ENCODE measurements at places on chromosomes 1 and 21.

GRCh38 chr1:54811739-54812655 lies 10.9 kb upstream of the TTC22 start:
- no peak for DNase-seq

DNA sequence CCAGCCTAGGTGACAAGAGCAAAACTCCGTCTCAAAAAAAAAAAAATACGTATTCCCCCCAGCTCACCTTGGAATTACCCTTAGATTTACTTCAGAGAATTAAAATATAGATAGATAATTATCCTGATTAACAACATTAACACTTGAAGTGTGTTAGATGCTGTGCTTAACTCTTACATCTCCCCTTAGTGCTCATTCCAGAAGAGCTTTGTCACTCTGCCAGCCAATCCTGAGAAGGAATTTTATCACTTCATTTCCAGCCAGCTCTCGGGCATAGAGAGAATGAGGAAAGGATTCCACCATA lies 1.6 kb upstream of the SHC1 start:
- no peak for DNase-seq

DNA sequence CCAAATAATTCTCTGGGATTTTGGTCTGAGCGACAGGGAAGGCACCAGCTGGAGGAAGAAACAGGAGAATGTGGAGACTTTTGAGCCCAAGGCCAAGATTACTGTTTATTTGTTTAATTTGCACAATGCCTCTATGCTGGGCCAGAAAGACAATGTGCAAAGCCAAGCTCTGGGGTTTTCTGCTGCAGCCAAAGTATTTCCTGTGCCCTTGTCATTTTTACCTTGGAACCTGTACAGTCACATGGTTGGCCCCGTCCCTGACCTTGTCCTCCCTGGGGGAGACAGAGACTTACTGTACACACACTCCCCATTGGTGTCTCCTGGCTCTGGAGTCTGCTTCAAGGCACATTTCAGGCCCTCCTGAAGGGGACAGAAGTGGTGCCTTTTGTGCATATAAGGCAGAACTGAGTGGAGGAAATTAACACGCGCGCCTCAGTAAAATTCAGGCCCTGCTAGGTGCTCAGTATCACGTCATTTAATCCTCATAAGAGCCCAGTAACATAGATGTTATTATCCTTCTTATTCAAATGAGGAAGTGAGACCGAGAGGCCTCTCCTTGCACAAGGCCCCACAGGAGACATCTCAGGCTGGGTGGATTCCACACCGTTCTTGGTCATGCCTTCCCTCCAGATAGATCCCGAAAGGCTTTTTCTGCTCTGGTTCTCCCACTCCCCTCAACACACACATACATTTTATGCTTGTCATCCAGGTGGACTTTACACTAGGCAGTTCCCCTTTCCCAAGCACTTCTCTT lies 21.1 kb downstream of the C1orf115 start:
- no peak for DNase-seq

DNA sequence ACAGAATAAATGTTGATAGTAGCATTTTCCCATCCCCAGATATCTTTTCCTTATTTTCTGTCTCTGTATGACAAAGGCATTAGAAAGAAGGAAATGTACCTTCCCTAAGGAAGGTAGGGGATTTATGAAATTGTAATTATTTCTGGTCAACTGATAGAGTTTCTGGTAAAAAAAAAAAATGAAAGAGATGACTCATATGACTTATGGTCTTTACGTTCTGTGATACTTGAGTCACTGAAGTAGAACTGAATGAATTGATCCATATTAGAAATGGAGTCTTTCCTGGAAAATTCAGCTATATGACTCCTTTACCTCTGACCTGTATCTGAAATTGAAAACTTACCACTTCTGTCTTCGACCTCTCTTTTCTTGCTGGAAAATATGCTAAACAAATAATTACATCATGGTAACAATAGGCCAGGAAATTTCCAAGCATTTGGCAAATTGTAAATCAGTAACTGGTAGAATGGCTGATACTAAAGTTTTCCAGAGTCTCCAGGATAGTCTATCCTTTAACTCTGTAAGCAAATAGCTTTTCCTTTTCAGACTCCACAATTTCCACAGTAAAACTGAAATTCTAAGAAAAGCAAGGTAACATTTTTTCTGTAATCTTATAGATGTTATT lies 364.3 kb upstream of the PTBP2 start:
- DNase-seq: no peak

DNA sequence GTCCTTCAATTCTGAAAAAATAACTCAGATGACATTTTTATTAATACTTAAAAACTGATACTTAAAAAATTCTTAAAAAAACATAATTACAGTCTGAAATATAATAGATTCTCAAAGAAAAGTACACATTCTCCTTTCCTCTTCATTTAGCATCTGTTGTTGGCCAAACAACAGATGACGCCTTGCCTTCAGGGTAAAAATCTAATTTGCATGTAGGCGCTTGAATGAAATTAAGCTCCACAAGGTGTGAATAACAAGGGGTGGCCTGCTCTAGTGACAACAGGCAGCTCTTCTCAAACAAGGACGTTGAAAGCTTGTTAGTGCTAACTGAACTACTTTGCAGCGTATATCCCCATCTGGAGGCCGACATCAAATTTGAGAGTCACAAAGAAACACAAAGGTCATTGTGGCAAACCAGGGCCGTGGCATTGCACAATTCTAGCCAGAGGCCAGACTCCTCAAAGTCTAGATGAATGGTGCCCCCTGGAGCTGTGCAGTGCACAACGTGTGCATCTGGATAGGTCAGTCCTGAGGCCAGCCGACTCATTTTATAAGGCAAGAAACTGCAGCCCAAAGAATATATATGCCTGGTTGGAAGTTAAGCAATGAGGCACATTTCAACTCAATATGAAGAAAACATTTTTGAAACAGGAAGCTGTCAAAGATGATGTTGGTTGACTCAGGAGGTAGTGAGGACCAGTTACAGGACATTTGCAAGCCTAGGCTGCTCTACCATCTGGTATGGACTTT lies 459.2 kb upstream of the RUNX1 start:
- DNase-seq: no peak

GRCh38 chr1:107943694-107944093 lies 21.3 kb downstream of the VAV3 start:
- no peak for DNase-seq

- no peak for DNase-seq
Observed at GRCh38 chr1:232344791-232345399, 285.0 kb downstream of the SIPA1L2 start.

- no peak for DNase-seq
Observed at GRCh38 chr1:194903524-194903923, 1704.7 kb downstream of the KCNT2 start.

DNA sequence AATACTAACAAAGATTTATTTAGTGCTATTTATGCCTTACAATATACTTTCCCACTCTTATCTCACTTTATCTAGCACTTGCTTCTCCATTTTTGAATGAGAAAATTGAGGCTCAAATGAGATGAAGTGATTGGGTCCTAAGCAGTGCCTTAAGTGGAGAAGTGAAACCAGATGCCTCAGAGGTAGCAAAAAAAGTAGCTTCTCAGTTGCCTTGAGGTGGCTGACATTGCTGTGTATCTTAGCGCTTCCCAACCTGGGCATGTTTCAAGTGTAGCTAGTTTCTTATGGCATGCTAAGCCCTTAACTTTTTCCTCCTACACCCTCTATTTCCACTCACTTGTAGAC lies 390.4 kb downstream of the OMA1 start:
- DNase-seq: no peak

- DNase-seq: peak; percentile 43
Observed at GRCh38 chr1:170660871-170661645, 2.9 kb upstream of the PRRX1 start.

DNA sequence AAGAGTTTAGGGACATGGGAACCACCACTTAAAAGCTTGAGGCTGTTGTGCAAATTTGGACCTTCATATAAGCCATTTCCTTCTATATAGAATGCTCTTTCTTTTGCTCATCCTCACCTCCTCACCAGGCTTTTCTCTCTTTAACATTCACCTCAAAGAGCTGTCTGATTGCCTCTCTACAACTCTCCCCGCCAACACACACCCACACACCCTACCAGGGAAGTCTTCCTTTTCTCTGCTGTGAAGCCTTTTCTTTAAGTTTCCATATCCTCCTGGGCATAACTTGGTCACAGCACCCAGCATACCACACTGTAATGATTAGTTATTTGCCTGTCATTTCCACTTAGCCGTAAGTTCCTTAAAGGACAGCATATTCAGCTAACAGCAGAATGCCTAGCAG lies 40.6 kb downstream of the WLS start:
- DNase-seq: no peak

GRCh38 chr1:27402349-27402754 lies 9.9 kb downstream of the GPR3 start:
- DNase-seq: no peak

DNA sequence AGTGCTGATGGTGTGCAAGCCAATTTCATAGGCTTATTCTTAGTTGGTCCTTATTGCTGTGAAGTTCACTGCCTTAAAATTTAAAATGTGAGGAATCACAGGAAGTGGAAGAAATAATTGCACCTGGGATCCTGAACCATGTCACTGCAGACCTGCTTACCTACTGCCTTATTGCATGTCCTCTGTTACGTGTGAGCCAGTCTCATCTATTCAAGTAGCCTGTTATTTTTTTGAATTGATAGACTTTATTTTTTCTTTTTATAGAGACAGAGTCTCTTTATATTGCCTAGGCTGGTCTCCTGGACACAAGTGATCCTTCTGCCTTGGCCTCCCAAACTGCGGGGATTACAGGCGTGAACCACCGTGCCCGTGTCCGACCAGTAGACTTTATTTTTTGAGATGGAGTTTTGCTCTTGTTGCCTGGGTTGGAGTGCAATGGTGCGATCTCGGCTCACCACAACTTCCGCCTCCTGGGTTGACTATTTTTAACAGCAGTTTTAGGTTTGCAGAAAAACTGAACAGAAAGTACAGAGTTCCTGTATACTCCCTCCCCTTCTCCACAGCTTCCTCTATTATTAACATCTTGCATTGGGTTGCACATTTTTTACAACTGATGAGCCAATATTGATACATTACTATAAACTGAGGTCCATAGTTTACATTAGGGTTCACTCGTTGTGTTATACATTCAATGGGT lies 14.0 kb upstream of the DISC1 start:
- DNase-seq: no peak

GRCh38 chr21:34528131-34528561 lies 16.1 kb upstream of the KCNE1 start:
- no peak for DNase-seq

- no peak for DNase-seq
Observed at GRCh38 chr1:41296506-41296905, 54.4 kb upstream of the SCMH1 start.

- no peak for DNase-seq
Observed at GRCh38 chr1:221723848-221724236, 18.0 kb downstream of the DUSP10 start.

GRCh38 chr21:17185674-17186073 lies 327.2 kb upstream of the CXADR start:
- no peak for DNase-seq

GRCh38 chr1:203682473-203683383 lies 56.1 kb downstream of the ATP2B4 start:
- DNase-seq: no peak

GRCh38 chr1:97505289-97505688 lies 415.5 kb downstream of the DPYD start:
- DNase-seq: no peak

DNA sequence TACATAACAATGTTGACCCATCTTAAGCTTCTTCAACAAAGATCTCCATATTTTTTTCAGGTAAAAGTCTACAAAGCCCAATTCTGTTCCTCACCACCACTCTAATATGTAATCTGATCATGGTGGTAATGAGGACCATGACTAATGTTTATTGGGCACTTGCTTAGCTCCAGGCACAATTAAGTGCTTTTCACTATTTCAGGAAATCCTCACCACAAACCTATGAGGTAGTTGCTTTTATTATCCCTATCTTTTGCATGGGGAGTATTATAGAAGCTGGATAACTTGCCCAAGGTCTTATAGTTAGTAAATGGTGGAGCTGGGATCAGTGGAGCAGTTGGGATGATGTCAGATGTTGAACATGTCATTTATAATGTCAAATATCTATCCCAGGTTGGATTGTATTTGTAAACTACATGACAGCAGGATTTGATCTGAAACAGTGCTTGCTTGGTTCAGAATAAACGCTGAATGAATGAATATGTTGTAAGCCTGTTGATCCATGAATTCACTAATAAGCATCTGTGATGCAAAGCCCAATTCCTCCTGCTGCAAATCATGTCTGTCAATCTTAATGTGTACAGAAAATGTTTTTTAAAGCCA lies 283.3 kb upstream of the ST6GALNAC5 start:
- DNase-seq: no peak

DNA sequence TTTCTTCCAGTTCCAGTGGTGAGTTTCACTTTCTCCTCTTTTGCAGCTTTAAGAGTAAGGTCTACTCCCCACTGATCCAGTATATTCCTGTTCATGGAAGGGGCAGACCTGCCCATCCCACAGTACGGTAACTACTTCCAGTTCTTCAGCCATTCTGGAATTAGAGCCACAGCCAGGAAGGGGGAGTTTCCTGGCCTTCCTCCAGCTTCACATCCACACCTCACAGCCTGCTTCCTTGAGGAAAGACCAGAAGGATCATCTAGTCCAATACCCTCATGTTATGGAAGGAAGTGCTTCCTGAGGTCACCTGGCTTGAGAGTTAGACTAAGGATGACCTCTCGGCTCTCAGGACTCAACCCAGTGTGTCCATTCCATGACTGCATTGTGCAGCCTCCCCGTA lies 597.8 kb downstream of the KIF26B start:
- DNase-seq: no peak

DNA sequence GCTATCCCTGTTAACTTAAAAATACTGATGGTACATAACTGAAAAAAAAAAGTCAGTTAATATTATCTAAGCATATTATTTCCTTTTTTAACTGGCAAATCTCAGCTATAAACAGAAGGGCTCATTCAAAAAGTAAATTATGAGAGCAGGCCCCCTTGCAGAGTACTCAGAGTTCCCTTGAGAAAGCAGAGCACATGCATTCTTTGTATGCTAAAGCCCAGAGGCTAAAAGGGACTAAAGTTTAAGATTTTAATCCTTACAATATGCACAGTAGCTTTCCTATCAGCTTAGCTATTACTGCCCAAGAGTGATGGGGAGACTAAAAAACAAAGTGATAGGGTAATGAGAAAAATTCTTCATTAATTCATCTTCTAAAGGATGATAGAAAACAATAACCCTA lies 18.5 kb downstream of the SLC16A1 start:
- DNase-seq: no peak

DNA sequence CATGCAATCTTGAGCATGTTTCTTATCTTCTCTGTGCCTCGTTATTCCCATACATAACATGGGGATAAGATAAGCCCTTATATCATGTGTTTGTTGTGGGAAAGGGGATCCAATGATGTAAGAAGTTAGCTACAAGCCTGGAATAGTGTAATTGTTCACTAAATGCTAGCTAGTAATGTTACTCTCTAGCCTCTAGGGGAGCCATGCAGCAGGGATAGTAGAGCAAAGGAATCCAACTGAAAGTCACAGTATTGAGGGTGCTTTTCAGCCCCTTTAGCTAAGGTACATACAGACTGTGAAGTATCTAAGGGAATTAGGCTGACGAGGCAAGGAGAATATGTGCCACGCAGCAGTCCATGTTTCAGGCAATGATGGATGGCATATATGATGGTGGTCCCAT lies 46.9 kb downstream of the IL23R start:
- DNase-seq: no peak

- DNase-seq: no peak
Observed at GRCh38 chr1:162192306-162192678, 122.8 kb downstream of the NOS1AP start.

GRCh38 chr1:228370941-228371740 lies 35.5 kb downstream of the TRIM11 start:
- peak; percentile 19 for DNase-seq

- no peak for DNase-seq
Observed at GRCh38 chr1:43691871-43692815, 15.2 kb upstream of the ST3GAL3 start.

- peak; percentile 45 for DNase-seq
Observed at GRCh38 chr1:233113009-233113879, 162.8 kb downstream of the NTPCR start.
